Cortex of kidney (tissue), 1 donor: ENCODE measurements at places on chromosomes 3 and 15.

GRCh38 chr3:36904641-36905040 is 40.2 kb downstream of the TRANK1 start:
- no peak for DNase-seq

GRCh38 chr15:22806664-22807063 is 20.2 kb downstream of the NIPA1 start:
- no peak for DNase-seq

- no peak for DNase-seq
Observed at GRCh38 chr3:150370122-150370602, 37.9 kb upstream of the TSC22D2 start.

DNA sequence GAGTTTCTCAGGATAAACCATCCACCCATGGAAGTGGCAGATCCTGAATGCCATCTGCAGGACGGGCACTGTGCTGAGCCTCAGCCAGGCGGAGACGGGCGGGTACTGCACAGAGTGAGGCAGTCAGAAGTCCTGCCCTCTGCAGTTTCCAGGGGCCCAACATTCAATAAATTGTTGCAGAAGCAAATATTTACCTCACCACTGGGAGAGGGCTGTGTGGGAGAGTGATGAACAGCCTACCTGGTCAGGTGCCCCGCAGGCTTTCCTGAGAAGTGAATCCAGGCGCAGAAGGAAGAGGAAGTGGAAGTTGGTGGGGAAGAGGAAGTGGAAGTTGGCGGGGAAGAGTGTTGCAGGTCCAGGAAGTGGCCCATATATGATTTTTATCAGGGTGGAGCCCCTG is 100.8 kb downstream of the SLCO3A1 start:
- DNase-seq, result no peak

GRCh38 chr3:39413691-39414420 is 7.3 kb downstream of the RPSA start:
- DNase-seq, result no peak

- DNase-seq, result no peak
Observed at GRCh38 chr3:16944356-16944755, 59.6 kb downstream of the PLCL2 start.

GRCh38 chr3:111684640-111685039 is 89.5 kb upstream of the ZBED2 start:
- DNase-seq, result no peak

GRCh38 chr15:44327578-44327977 is 39.1 kb downstream of the GOLM2 start:
- DNase-seq, result no peak

DNA sequence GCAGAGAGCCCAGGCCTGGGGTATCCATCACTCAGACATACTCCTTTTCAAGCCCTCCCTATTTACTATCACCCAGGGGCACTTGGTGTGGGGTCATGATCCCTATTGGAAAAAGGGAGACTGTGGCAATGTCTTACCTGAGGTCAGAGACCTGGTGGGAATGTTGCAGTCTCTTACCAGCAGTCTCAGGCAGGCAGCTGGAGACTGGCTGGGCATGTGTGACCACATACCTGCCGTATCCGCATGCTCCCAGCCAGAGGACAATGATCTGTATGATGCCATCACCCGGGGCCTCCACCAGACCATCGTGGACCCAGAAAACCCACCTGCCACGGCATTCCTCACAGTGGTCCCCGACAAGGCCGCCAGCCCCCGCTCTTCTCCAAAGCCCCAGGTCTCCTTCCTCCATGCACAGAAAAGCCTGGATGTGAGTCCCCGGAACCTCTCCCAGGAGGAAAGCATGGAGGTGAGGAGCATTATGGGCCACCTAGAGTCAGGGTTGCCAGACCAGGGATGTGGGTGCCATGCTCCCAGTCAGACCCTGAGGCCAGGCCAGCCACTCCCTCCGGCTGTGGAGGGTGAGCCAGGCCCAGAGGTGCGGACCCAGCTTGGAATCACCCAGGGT is 5.9 kb downstream of the SH2D7 start:
- no peak for DNase-seq
